CD4-positive, alpha-beta T cell treated with Interleukin-17A for 1 hour (primary cell): ENCODE measurements at places on chromosomes 5 and 9.

GRCh38 chr9:78406146-78406545 is 109.2 kb downstream of the PSAT1 start:
- no peak for DNase-seq

DNA sequence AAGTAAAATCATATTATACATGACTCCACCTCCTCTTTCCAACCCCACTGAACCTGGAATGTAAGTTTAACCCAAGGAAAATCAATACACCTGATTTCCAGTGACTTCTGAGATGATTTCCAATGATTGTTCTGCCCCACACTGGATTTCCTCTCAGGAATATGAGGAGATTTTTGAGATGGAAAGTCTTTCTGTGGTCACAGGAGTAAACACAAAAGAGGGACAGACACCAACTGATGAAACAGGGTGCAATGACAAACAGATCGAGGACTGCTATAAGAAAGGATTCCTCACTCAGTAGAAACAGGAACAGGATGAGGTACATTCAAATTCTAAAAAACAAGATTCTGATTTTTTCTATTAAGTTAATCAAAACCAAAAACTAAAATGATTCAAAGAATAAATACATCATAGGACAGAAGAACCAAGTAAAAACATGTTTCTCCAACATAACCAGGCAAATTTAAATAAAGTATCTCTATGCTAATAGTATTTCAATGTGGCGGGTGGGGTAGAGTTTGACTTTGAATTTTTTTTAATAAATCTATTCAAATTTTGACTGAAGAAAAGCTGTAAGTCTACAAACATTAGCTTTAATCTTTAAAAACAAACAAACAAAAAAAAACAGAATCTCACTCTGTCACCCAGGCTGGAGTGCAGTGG is 42.1 kb downstream of the DTWD2 start:
- DNase-seq = no peak

DNA sequence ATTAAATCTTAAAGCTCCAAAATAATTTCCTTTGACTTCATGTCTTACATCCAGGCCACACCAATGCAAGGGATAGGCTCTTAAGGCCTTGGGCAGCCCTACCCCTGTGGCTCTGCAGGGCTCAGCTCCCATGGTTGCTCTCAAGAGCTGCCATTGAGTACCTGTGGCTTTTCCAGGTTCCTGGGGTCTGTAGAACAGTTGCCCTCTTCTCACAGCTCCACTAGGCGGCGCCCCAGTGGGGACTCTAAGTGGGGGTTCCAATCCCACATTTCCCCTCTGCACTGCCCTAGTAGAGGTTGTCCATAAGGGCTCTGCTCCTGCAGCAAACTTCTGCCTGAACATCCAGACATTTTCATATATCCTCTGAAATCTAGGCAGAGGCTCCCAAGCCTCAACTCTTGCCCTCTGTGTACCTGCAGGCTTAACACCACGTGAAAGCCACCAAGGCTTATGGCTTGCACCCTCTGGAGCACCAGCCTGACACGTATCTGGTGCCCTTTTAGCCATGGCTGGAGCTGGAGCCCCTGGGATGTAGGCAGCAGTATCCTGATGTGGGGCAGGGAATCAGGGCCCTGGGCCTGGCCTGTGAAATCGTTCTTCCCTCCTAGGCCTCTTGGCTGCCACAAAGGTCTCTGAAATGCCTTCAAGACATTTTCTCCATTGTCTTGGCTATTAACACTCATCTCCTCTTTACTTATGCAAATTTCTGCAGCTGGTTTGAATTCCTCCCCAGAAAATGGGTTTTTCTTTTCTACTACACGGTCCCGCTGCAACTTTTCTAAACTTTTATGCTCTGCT is 185.1 kb downstream of the SMARCA2 start:
- DNase-seq = no peak

DNA sequence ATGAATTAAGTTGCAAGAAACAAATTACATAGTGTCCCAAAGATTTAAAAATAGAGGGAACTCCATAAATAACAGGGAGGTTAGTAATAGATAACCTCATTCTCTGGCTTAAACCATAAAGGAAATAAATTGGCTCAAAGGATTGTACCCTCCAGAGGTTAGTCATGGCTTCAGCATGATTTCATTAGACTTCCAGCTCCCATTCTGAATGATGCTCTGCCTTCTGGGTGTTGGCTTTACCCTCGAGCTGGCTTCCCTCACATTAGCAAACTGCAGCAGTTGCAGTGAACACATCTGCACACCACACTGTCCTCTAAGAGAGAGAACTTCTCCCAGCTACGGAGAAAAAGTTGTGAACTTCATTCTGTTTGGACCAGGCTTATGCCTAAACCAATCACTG is 70.4 kb downstream of the RGS7BP start:
- DNase-seq = no peak

GRCh38 chr5:8825139-8825757 is 720.6 kb downstream of the SEMA5A start:
- DNase-seq = no peak

DNA sequence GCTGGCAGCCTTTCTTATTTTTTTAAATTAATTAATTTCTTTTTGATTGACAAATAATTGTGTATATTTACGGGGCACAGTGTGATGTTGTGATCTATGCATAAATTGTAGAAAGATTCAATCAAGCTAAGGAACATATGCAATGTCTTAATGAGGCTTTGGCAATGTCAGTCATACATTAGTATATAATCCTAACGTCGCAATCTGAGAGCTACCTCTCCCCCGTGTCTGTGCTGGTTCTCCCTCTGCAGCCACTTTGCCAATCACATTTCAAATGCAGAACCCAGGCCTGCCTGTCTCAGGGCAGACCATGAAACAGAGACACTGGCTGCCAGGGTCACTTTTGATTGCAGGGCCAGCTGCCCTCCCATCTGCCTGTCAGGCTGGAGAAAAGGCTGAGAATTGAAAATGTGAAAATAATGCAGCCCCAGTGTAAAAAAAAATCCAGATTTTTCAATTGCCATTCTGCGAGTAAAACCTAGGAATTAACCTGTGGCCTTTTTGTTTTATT is 56.3 kb downstream of the SLC24A2 start:
- DNase-seq = no peak

- no peak for DNase-seq
These were observed 373.3 kb downstream of the ARHGEF28 start for GRCh38 chr5:73999297-73999696.

GRCh38 chr9:15423231-15423985 is 732 bp downstream of the SNAPC3 start:
- peak; percentile 11 for DNase-seq

- DNase-seq = no peak
These were observed 136.9 kb downstream of the SIL1 start for GRCh38 chr5:139061274-139061673.

GRCh38 chr5:140338336-140338735 is 8.1 kb downstream of the HBEGF start:
- no peak for DNase-seq

DNA sequence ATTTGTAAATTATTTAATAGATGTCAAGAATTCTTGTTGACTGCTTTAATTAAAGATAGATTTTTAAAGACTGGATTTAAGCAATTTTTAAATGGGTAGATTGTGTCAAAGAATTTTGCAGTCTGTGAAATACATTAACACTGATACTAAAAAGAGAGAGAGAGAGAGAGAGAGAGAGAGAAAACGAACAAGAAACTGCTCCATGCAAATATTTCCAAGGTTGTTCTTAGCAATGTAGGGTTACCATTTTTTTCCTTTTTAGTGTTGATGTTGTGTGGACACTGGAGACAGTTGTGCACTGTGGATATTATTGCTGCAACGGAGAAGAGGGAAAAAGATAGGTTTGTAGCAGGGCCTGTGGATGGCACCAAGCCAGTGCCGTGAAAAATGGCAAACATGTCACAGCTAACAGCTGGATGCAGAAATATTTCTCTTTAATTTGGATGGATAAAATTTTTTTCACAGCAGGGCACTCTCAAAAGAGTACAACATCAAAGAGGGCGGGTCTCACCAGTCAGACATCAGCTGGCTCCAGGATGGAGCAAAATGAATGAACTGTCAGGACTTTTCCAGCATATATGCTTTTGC is 58.2 kb downstream of the PRDM6 start:
- DNase-seq = no peak

DNA sequence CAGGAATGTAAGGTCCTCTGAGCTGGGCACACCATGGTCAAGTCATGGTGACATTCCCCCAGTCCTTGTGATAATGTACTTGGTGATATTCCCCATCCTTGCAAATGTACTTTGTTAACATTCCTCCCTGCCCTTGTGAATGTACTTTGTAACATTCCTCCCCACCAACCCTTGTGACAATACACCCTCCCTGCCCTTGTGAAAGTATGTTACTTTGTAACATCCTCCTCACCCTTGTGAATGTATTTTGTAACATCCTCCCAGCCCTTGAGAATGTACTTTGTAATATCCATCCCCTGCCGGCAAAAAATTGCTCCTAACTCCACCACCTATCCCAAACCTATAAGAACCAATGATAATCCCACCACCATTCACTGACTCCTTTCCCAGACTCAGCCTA is 53.3 kb downstream of the RAPGEF6 start:
- no peak for DNase-seq

DNA sequence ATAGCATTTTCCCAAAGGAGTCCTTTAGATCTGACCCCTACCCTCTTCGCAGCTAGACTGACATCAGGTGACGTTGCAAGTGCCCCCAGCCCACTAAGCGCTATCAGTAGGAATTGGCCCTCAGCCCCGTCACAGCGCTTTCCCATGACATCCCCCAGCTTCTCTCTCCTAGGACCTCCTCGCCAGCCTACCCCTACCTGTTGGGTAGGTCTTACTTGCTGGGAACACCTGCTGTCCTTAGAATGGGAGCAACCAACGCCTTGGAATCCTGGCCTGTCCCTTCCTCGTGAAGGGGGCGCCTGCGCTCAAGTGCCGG is 584 bp upstream of the PIP5K1B start:
- DNase-seq = no peak

- peak; percentile 36 for DNase-seq
These were observed 1.6 kb downstream of the BSPRY start for GRCh38 chr9:113350937-113351336.

DNA sequence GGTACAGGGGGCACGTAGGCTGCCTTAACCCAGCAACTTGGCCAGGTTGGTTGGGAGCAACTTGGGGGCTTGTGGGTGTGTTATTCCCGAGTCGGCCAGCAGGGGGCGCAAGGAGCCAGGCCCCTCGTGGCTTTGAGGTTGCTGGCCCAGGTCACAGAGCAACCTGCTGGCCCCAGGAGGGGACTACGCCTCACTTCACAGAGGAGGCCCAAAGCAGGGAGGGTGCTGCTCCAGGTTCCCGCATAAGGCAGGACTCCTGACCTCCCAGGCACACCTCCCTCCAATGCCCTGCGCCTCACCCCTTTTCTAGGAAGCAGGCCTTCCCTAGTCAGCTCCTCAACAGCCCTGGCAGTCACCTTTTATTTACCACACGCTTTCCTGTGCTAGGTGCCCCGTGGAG is 18.1 kb downstream of the KYAT1 start:
- DNase-seq = peak; percentile 84

DNA sequence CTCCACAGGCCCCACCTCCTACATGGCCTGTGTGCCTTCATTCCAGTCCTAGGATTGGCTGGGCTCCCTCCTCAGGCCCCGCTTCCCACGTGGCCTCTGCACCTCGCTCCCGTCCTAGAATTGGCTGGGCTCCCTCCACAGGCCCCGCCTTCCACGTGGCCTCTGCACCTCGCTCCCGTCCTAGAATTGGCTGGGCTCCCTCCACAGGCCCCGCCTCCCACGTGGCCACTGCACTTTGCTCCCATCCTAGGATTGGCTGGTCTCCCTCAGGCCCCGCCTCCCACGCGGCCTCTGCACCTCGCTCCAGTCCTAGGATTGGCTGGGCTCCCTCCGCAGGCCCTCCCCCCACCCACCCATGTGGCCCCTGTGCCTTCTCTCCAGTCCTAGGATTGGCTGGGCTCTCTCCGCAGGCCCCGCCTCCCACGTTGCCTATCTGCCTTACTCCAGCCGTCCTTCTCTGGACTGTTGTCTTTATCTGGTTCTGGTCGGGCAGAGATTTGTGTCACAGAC is 45.3 kb upstream of the CACNA1B start:
- DNase-seq = no peak

DNA sequence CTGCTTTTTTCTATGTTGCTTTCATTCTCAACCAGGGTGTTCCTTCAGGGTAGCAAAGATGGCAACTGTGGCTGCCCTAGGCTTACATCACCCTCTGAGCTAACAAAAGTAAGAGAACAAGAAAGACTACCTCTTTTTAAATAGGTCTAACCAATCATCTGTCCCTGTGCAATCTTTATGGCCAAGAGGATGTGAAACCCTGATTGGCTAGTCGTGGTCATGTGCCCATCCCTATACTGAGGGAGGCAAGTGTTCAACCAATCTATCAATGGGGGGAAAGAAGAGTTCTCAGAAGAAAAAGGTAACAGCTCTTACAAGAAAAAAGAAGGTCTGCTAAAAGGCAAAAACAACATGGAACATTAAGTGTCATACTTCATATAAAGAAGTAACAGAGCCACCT is 11.7 kb upstream of the SNCAIP start:
- no peak for DNase-seq

DNA sequence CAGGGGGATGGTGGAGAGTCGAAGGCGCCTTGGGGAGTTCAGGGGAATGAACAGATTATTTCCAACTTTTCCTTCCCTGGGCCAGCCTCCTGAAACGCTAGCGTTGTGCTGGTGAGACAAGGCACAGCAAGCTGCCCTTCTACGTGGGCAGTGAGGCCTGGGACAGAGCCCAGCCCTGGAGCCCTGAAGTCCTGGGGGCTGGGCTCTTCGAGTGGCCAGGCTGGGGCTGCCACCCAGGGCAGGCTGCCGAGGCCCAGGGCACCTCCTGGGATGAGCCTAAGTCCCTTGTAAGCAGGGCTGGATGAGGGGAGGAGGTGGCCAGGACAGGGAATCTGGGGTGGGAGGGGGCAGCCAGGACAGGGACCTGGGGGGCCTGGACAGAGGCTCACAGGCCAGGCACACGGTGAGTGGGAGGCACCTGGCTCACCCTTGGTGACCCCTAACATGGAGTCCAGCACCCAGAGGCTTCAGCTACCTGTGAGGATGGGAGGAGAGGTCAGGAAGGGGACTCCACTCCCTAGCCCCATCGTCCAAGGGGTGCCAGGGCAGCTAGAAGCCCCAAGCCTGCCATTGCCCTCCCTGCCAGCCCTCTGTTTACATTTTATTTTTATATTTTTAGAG is 1.3 kb upstream of the LCN12 start:
- no peak for DNase-seq

GRCh38 chr9:4985386-4986266 is 554 bp downstream of the JAK2 start:
- DNase-seq = peak; percentile 30

GRCh38 chr9:447230-448025 is 232.8 kb downstream of the DOCK8 start:
- DNase-seq = peak; percentile 72

DNA sequence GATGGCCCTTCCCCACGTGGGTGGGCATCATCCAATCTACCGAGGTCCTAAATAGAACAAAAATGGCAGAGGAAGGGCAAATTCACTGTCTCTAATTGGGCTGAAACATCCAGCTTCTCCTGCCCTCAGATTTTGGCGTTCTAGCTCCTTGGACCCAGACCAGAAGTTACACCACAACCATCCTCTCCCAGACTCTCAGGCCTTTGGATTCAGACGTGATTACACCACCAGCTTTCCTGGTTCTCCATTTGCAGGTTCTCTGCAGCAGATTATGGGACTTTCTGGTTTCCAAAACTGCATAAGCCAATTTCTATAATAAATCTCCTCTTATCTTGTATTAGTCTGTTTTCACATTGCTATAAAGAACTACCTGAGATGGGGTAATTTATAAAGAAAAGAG is 73.6 kb upstream of the STARD4 start:
- DNase-seq = no peak

GRCh38 chr5:76664079-76664478 is 40.9 kb upstream of the F2RL2 start:
- no peak for DNase-seq
